Stimulated activated CD8-positive, alpha-beta memory T cell treated with anti-CD3 and anti-CD28 coated beads, Interleukin-7, amount 100 ng/mL, for 1 hour (primary cell): ENCODE measurements at places on chromosomes 1 and 21.

GRCh38 chr21:44477712-44478111, 22.4 kb downstream of the LRRC3 start:
- DNase-seq = no peak

- DNase-seq = no peak
Measured at GRCh38 chr21:27149034-27149433, 182.1 kb upstream of the ADAMTS5 start.

DNA sequence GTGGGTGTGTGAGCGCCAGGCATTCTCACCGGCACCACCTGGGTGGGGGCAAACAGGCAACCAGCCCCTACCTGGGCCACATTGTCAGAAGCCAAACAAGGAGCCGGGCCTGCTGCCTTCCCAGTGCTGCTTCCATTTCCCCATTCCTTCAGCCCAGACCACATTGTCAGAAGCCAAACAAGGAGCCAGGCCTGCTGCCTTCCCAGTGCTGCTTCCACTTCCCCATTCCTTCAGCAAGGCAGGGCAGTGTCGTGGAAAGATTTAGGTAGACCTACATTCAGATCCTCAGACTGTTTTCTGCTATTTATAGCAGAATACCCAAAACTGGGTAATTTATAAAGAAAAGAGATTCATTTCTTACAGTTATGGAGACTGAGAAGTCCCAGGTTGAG, 47.0 kb upstream of the EFHD2 start:
- DNase-seq = no peak

DNA sequence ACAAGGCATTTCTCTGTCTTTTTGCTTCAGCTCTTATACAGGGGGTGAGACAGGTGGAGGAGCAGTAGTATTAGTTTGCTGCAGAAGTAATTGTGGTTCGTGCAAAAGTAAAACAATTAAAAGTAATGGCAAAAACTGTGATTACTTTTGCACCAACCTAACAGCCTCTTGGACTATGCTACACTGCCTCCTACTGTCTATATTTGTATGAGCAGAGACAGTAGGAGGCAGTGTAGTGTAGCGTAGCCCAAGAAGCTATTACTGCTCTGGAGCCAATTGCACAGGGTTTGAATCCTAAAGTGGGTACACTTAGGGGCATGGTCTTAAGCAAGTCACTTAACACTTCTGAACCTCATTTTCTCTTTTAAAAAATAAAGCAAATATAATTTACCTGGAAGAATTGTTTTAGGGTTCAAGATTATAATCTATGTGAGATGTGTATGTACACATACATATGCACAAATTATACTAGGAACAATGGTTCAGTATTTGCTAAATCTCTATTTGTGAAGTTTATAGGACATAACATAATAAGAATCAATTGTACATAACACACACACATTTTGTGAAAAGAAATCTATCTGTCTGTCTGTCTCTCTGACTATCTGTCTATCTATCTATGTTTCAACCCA, 103.8 kb downstream of the BRINP3 start:
- no peak for DNase-seq

- no peak for DNase-seq
Measured at GRCh38 chr1:40045182-40045581, 4.7 kb downstream of the CAP1 start.

- DNase-seq = no peak
Measured at GRCh38 chr1:75100481-75101092, 33.6 kb upstream of the LHX8 start.

- no peak for DNase-seq
Measured at GRCh38 chr1:90922996-90923395, 98.8 kb downstream of the ZNF644 start.

DNA sequence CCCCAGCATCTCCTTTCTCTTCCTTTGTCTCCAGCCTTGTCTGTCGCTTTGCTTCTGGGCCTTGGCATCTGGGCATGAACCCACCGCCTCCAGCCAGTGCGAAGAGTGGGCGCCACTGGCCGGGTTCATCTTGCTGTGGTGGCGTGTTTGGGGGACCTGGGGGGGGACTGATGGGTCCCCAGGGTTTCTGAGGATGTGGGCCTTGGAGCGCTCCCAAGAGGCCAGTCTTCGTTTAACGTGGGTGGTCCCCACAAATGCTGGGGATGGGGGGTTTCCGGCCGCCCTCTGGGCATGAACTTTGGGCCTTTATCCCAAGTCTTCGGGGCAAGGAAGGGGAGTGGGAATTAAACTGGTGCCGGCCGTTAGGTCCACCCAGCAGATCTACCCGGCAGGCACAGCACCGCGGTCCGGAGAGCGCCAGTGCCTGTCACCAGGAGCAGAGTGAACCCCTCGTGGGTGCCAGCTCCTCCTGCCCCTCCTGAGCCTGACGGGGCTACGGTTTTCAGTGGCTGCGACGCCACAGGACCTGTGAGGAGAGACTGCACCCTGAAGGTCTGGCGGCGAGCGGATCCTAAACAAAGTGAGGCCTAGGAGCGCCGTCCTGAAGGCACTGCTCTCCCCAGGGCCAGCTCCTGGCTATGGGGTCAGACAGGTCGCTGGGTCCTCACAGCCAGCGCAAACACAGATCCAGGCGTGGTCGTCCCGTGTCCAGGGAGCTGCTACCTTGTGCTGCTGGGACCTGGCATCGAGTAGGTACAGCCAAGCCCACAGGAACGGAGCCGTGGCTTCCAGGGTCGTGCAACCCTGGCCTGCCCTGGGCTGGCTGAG, 12.1 kb upstream of the C1orf174 start:
- no peak for DNase-seq
